ENCODE measurements at places on chromosomes 6 and 20.
A peak's percentile ranks its signal among the peaks of the same experiment; 100 is the strongest.

DNA sequence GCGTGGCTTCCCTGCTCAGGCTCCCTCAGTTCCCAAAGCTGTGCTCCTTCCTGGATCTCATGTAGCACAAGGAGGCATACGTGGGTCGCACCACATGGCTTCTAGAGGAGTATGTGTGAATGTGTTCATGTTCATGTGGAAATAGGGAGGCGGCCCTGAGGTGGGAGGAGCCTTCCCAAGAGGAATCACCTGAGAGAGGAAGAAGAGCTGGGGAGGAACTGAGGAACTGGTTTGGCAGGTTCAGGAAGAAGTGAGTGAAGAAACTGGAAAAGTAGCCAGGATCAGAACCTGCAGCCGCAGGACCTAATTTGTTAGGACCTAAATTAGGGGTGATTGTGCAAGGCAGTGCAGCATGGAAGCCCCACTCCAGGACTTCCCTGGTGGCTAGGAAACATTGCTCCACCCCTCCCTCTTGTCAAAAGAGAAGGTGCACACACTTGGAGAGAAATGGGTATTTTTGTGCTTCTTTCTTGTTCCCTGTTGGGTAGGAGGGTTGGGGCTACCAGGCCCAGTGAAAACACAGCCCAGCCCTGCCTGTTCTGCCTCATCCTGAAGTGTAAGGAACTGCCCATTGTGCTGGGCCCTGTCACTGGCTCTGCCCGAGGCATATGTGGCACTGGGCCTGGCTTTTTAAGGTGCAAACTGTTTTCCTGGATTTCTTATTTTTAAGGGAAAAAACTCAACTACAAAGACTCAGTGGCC lies 20.7 kb downstream of the SYNJ2 start:
- DNase-seq: no peak

DNA sequence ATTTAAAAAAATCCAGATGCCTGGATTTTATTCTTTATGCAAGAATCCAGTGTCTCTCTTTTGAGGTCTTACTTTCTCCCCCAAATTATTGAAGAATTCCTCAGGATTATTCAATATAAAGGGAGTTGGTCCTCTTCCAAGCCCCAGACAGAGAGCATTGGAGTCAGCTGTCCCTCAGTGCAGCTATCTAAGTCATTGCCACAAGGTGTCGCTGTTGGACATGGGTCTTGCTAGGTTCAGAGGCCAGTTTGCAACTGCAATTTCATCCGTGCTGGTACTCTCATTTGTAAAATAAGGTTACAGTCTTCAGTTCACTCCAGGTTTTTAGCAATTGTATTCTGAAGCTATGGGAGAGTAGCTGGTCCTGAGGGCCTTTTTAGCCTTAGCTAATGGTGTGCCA lies 27.8 kb downstream of the CCN2 start:
- no peak for DNase-seq

- DNase-seq: no peak
These were observed 80.6 kb downstream of the BMP2 start for GRCh38 chr20:6848041-6848440.

DNA sequence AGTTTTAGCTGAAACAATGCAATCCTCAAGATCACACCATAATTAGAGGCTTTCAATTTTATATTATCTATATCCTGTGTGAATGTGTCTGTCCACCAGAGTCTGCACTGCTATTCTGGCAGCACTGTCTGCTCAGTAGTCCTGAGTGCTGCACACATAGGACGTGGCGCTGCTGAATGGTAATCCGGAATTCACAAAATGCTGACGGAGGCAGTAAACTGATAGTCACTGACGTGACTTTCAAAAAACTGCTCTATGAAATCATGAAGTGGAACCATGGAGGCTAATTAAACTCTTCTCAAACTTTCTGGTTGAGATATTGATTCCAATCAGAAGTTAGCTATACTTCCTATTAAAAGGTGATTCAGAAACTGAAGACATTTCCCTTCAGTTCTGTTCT lies 190.8 kb upstream of the NOX3 start:
- no peak for DNase-seq

- DNase-seq: no peak
These were observed 145.6 kb downstream of the JARID2 start for GRCh38 chr6:15391500-15391899.

GRCh38 chr6:154572556-154572955 lies 62.1 kb upstream of the CNKSR3 start:
- no peak for DNase-seq

DNA sequence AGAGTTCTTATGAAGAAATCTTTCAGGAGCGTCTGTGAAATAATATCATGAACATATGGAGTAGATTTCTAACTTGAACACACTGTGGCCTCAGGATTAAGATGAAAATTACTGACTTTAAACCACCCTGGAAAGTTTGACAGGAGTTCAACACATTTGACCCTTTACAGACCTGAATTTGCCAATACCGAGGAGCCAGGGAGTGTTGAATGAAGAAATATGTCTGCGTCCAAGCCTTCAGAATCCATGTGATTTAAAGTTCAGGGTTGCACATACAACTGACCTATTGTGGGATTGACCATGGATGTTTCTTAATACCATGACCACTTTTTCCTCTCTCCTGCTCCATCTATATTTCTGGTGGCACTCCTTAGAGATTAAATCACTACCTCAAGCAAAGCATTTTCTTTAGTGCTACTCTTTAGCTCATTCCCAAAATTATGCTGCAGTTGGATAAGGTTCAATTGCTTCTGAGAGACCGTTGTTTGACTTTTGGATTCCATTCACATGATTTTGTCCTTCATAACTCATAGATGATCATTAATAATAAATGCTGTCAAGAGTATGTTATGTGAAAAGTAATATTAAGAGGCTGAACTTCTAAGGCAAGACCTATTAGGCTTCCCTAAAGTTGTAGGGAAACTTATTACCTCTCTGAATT lies 57.4 kb downstream of the PRL start:
- no peak for DNase-seq

GRCh38 chr6:20542927-20543602 lies 8.8 kb downstream of the CDKAL1 start:
- no peak for DNase-seq

DNA sequence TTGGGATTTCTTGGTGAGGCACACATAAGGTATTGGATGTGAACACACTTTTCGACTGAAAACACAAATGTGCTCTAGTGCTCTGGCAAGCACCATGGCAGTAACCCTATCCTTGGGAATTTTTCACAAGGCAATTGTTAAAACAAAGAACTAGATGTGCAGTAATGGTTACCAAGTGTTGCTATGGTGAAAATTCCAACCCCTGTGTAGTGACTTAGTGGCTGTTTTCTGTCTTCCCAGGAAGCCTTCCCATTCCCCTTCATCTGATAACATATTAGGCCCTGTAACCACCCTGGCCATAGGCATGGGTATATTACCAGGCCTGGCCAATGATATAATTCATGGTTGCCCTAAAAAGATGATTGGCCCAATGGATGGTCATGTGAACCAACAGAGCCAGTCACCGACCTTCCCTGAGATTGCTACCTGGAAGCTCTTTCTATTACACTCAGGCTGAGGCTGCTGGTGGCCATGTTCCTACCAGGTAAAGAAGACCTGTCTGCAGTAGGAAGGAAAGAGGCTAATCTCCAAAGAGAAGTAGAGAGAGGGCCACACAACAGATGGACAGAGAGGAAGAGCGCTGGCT lies 4.1 kb downstream of the C20orf202 start:
- DNase-seq: no peak

- peak; percentile 15 for DNase-seq
These were observed 75.2 kb upstream of the GLP1R start for GRCh38 chr6:38973178-38974057.

GRCh38 chr20:52624281-52624680 lies 347.9 kb upstream of the TSHZ2 start:
- DNase-seq: no peak

DNA sequence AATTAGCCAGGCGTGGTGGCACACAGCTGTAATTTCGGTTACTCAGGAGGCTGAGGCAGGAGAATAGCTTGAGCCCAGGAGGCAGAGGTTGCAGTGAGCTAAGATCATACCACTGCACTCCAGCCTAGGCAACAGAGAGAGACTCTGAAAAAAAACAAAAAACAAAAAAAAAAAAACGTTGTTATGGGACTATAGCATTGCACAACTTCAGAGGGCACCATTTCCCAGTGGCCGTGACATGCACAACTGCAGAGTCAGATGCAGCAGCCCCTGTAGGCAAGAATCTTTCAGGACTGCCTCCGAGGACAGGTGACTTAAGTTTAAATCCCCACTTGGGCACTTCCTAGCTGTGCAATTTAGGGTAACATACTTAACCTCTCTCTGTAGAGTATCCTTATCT lies 64.0 kb downstream of the ZNF217 start:
- no peak for DNase-seq

- DNase-seq: no peak
These were observed 68.5 kb upstream of the DUSP22 start for GRCh38 chr6:223763-224162.

GRCh38 chr20:62708591-62709536 lies at the start of gene NTSR1:
Gene NTSR1, plus strand, starts transcription at chr20:62708836. Its CDS starts 372 bp downstream, at chr20:62709208.
- DNase-seq: no peak

- no peak for DNase-seq
These were observed 306.5 kb upstream of the SPTLC3 start for GRCh38 chr20:12702312-12702711.

DNA sequence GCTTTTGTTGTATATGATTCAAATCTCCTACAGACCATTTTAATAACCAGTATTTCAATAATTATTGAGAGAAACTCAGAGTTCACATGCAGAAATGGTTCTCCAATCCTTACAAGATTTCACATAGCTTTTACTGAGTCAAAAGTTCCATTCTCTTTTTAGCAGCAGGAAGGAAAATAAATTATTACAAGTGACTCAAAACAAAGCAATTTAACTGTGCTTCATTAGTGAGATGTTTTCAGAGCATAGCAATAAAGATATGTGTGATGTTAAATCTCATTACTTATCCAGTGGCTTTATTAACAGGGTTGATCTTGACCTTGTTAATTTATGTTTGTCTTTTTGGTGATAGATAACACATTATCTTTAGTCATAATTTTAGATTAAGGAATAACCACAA lies 22.0 kb downstream of the KIF13A start:
- no peak for DNase-seq

- no peak for DNase-seq
These were observed 3.6 kb downstream of the PRRC2A start for GRCh38 chr6:31624070-31624469.

- no peak for DNase-seq
These were observed 218.3 kb upstream of the PRDM1 start for GRCh38 chr6:105867821-105868220.

Measured in left renal cortex interstitium (tissue), 4 donors.